Fibroblast of the aortic adventitia (primary cell): ENCODE measurements at places on chromosomes 4 and X. TPM values are rescaled to one million over a fixed set of nuclear protein-coding genes. Genes with fewer than 3 reads are reported as not detected.

GRCh38 chr4:141763374-141763773, 127.0 kb downstream of the IL15 start:
- DNase-seq, result no peak

GRCh38 chrX:137547291-137547690, 18.6 kb upstream of the ZIC3 start:
- no peak for DNase-seq

RNF4 gene
- 75.6 and 311 TPM in 2 replicates for total RNA-seq

- DNase-seq, result no peak
These were observed 43.4 kb downstream of the MOB1B start for GRCh38 chr4:70945452-70946055.

GRCh38 chr4:37470245-37470644, 215.9 kb downstream of the RELL1 start:
- DNase-seq, result no peak

DNA sequence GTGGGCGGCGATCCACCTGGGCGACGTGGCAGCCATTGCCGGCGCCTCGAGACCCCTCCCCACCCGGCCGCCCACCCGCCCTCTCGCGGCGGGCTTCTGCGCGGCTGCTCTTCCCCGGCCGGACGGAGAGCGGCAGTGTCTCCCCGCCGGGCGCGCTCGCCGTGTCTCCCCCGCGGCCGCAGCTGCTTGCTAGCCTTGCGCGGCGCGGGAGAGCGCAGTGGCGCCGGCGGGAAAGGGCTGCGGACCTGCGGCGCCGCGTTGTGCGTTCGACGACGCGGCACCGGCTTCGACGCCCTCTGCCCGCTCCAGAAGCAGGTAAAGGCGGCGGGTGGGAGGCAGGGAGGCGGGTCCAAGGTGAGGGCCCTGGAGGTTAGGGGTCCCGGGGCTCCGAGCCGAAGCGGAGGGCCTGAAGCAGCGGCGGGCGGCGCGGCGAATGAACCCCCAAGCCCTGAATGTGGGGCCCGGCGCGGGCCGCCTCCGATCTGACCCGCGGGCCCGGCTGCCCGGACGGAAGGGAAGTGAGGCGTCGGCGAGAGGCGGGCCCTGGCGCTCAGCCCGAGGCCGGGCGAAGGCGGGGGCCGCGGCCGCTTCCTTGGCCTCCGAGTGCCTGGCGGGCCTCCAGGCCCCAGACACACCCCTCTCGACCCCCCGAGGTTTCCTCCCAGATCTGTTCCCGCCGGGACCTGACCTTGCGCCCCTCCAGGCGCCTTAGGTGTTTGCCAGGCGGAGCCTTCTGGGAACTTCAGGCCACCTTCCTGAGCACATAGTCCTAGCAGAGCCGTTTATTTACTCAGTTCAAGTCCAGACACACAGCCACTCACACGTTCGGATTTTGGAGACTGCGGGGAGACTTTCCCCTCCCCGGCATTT, at the start of gene N4BP2:
N4BP2 (plus strand) TSS at position 135 of the 870 bp plus-strand sequence. CDS start 40,491 bp downstream, outside the sequence.
- peak; percentile 72 for DNase-seq

GAGE2A gene
- total RNA-seq, result not detected in 2 replicates

DNA sequence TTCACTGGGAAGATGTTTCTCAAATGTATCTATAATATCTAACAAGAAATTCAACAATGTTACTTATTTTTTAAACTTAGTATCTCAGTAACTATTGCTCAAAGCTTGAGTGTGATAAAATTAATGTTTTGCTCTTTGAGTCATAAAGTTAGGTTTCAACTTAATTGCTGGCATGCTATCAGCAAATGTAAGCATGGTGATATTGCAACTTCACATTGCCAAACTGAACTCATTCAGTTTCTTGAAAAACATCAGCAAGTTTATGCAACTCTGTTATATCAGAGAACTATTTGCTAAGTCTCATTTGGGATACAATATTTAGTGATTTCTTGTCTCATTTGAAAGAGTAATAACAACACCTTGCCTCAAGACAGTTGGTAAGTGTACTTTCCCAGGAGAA, 91.2 kb upstream of the KLF3 start:
- peak; percentile 34 for DNase-seq

- peak; percentile 69 for DNase-seq
These were observed 186.5 kb upstream of the RPL34 start for GRCh38 chr4:108433832-108434231.

DNA sequence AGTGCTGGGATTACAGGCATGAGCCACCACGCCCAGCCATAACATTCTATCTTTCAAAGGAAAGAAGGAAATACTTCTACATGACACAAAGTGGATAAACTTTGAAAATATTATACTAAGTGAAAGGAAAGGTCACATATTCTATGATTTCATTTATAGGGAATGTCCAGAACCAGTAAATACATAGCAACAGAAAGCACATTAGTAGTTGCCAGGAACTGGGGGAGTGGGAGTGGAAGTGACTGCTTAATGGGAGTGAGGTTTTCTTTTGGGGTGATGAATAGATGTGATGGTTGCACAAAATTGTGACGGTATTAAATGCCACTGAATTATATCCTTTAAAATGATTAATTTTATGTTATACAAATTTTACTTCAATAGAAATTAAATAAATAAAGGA, 95.7 kb upstream of the IL15 start:
- peak; percentile 39 for DNase-seq

DNA sequence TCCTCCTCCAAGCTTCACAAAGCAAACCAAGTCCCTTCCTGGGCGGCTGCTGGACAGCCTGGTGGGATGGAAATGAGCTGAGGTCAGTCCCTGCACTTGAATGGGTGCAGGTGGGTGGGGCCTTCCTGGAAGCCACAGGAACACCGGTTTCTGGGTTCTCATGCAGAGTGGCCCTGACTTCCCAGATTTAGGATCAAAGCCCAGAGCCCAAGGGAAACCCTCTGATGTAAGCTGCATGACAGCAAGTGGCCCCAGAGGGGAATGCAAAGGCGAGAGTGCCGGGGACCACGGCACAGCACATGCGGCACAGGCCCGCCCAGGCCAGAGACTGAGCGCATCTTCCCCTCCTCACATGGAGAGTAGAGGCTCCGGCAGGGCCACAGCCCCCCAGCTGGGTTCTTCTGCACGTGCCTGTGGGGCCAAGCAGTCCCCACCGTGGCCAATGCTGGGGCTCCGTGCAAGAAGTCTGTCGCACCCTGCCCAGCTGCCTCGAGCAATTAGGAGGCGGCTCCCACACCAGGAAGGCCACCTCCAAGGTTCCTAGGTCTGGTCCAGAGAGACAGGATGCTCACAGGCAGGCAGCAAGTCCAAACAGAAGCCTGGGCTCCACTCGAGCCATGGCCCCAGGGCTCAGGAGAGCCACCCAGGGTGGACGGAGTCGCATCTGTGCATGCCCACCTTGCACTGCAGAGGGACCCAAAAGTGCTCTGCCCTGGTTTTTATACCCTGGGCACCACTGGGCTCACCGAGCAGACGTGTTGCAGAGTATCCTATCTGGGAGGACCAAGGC, 83.0 kb downstream of the HTRA3 start:
- DNase-seq, result no peak

GRCh38 chr4:88219099-88219498, 60.7 kb upstream of the ABCG2 start:
- peak; percentile 79 for DNase-seq

DNA sequence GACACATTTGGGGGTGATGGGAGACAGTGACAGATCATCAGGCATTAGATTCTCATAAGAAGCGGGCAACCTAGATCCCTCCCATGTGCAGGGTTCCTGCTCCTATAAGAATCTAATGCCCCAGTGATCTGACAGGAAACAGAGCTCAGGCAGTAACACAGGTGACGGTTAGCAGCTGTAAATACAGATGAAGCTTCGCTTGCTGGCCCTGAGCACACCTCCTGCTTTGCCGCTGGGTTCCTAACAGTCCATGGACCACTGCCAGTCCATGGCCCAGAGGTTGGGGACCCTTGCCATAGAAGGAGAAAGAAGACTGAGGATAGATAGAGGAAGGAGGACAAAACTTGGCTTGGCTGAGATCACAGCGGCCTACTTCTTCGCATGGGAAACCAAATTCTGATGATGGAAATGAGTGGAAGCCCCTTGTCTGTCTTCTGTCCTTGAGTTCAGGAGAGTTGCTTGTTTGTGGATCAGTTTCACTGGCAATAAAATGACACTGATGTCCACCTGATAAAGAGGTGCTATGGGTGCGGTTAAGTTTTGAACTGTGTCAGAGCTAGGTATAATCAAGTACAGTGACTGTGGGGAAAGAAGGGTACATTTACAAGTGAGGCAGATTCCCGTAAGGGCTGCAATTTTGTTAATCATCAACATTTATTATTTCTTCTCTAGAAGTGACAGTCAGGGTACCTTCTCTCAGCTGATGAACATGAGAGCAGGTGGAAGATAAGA, 1.7 kb upstream of the TIFA start:
- no peak for DNase-seq

GRCh38 chrX:82756272-82756671, 751.8 kb upstream of the POU3F4 start:
- no peak for DNase-seq

POU4F2 gene
- not detected in 2 replicates for total RNA-seq

DNA sequence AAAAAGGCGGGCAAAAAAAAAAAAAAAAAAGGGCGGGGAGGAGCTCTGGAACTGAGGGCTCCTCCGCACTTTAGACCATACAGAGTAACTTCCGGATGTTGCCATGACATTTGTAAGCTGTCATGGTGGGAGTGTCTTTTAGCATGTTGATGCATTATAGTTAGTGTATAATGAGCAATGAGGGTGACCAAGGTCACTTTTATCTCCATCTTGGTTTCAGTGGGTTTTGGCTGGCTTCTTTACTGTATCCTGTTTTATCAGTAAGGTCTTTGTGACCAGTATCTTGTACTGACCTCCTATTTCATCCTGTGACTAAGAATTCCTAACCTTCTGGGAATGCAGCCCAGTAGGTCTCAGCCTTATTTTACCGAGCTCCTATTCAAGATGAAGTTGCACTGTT, 193.4 kb downstream of the UGT8 start:
- DNase-seq, result no peak

GRCh38 chrX:149846789-149847188, 34.2 kb upstream of the MAGEA8 start:
- no peak for DNase-seq

DOK7 gene
- not detected in 2 replicates for total RNA-seq

CTAG1B gene
- total RNA-seq, result not detected in 2 replicates

JCHAIN gene
- 0.99 and 18.2 TPM in 2 replicates for total RNA-seq

NUDT10 gene
- 0.63 and 2.0 TPM in 2 replicates for total RNA-seq

GRCh38 chrX:38982370-38982769, 181.1 kb downstream of the MID1IP1 start:
- no peak for DNase-seq

ZNF81 gene
- 6.1 and 6.2 TPM in 2 replicates for total RNA-seq

- DNase-seq, result no peak
These were observed 1025.5 kb downstream of the RPA4 start for GRCh38 chrX:97909245-97909644.

- peak; percentile 6 for DNase-seq
These were observed 58.2 kb upstream of the DYNLT3 start for GRCh38 chrX:37905436-37906147.

- DNase-seq, result no peak
These were observed 945.9 kb upstream of the NDST4 start for GRCh38 chr4:116059361-116059760.

NKX3-2 gene
- 0.18 and 1.9 TPM in 2 replicates for total RNA-seq

GRCh38 chr4:48173056-48173991, 39.3 kb upstream of the TXK start:
- DNase-seq, result peak; percentile 74

- no peak for DNase-seq
These were observed 655.8 kb downstream of the PCDH7 start for GRCh38 chr4:31375936-31376335.

DNA sequence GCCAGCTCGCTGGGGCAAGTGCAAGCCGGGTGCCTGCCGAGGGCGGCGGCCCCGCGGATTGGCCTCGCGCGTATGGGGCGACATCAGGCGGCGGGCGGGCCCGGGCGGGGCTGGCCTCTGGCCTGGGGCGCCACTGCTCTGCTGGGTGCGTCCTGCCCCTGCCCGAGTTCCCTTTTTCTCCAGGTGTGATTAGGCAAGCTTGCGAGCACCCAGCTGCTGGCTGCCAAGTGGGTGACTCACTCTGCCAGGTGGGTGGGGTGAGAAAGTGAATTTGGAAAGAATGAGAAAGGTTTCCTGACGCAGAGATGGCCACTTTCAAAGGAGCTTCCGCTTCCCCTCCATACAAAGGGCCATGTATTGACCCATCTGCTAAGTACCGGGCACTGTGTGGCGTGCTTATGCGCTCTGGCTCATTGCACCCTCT, 32.5 kb downstream of the FGFBP1 start:
- DNase-seq, result no peak

DNA sequence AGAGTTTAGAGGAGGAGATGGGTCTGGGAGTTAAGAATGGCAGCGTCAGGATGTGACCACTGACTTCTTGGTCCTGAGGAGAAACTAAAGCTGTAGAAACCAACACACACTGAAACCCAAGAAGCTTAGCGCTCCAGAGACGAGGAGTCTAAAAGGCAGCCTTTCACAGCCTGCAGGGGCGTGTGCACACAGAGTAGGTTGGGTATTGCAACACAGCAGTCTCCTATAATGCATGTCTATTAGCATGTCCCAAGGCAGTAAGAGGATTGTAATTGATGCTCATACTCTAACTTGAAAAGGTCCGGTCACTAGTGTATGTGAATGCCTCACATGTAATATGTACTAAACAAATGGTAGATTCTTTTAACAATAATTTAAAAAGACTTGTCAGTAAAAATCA, 57.4 kb downstream of the PTTG2 start:
- DNase-seq, result no peak
